Fibroblast of skin of right quadriceps (primary cell): ENCODE measurements at places on chromosomes 12 and 14.

- DNase-seq: no peak
Observed at GRCh38 chr14:34147461-34147860, 196.6 kb upstream of the EGLN3 start.

- no peak for DNase-seq
Observed at GRCh38 chr12:120658286-120659150, 18.1 kb downstream of the CABP1 start.

GRCh38 chr12:53078425-53079225 is 565 bp downstream of the SPRYD3 start:
- DNase-seq: peak; percentile 32

- no peak for DNase-seq
Observed at GRCh38 chr12:129049917-129050316, 196.6 kb downstream of the GLT1D1 start.

DNA sequence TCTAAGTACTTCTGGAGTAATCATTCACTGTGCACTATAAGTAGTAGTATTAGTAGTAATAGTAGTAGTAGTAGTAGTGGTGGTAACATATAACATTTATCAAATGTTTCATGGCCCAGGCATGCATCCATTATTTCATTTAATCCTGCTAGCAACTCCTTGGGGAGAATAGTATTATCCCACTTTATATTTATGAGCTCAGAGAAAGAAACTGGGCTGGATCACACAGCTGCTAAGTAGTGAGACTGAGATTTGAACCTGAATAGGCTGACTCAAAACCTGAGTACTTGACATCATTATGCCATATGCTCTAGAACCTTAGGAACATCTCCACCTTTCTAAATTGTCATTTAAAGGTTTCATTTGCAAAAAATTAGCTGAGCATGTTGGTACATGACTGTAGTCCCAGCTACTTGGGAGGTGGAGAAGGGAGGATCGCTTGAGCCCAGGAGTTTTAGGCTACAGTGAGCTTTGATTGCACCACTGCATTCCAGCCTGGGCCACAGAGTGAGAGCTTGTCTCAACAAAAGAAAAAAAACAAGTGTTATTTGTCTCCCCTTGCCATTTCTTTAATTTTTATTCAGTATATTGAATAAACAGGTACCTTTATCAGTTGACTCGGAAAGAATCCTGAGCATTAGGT is 11.4 kb upstream of the NID2 start:
- DNase-seq: peak; percentile 69

GRCh38 chr14:99407416-99407815 is 73.2 kb downstream of the SETD3 start:
- DNase-seq: no peak

DNA sequence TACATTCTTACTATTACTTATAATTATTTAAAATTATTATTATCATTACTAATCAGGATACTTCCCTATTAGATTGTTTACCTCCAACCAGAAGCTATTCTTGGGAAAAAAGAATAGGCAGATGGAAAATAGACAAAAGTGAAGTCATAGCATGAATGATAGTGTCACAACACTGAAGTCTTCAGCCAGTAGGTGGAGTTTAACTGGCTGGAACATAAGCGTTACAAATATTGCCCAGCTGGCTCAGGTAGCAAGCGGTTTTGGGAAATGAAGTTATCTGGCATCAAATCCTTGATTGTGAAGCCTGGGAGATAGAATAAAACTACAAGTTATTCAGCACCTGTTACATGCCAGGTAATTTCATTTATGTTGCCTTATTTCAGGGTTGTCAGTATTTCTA is 762.9 kb downstream of the C12orf50 start:
- no peak for DNase-seq

DNA sequence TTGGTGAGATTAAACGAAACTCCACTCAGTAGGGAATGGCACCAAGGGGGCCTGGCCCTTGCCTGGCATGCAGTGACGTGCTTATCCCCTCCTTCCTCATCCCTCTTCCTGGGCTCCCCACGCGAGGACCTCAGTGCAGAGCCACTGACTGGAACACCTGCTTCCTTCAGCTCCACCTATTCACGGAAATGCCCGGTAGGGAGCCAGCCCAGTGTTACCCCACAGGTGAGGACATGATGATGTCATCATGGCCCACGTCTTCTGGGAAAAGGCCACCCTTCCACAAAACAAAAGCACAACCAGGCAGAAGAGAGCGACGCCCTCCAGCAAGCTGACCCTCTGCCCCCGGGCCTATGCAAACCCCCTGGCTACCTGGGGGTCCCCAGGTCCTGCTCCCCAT is 42.1 kb downstream of the CCDC85C start:
- no peak for DNase-seq

DNA sequence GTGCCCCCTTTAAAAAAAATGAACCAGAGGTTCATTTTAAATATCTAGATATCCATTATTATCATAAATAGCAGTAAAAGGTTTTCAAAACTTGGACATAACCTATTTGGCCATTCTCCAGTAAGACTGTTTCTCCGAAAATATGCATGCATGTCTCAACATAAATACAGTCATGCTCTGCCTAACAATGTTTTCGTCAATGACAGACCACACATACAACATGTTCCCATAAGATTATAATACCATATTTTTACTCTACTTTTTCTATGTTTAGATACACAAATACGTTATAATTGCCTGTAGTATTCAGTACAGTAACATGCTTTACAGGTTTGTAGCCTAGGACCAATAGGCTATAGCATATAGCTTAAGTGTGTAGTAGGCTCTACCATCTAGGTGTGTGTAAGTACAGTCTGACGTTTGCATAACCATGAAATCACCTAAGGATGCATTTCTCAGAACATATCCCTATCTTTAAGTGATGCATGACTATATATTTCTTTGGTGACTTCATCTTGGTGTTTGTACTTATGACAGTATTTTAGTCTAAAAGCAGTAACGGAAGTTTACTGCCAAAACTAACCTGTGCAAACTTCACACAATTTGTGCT is 3.2 kb downstream of the TMEM19 start:
- DNase-seq: no peak

DNA sequence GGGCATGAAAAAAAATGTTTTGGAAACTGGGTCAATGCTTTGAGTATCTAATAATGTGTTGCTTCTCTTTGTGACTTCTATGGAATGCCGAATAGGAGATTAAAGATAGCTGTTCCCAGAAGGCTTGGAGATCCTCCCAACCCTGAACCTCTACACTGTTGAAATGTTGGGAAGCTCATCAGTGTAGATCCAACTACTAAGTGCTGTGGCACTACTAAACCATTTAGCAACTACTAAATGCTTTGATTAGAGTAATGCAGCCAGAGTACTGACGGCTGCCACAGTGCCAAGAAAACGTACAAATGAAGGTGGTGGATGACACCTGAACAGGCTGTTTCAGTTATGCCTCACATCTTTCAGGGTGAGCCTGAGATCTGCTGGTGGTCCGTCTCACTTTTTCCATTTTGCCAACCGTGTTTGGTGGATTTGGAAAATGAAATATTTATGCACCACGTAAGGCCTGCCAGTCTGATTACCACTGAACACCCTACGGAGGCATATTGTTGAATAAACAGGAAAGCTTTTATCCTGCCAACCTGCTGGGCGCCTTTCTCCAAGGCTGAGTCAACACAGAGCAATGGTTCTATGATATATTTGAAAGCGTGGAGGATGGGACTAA is 938.0 kb upstream of the FLRT2 start:
- DNase-seq: no peak

GRCh38 chr12:52036587-52037171 is 14.6 kb upstream of the NR4A1 start:
- peak; percentile 84 for DNase-seq

DNA sequence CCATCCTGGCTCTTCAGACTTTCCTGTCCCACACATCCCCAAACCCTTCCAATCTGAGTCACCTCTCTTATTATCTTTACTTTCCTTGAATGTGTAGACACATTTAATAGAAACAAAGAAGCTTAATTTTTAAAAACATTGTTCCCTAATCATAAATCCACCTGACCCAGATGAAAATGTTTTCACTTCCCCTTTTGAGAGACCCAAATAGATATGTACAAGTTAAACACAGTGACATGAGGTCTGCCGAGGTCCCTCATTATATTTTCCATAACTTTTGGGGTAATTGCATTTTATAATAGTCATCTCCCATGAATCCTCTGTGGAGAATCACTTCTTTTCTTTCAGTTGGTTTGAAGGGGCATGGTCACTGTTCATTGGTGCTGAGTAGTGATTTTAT is 191.1 kb downstream of the GRIN2B start:
- DNase-seq: no peak

DNA sequence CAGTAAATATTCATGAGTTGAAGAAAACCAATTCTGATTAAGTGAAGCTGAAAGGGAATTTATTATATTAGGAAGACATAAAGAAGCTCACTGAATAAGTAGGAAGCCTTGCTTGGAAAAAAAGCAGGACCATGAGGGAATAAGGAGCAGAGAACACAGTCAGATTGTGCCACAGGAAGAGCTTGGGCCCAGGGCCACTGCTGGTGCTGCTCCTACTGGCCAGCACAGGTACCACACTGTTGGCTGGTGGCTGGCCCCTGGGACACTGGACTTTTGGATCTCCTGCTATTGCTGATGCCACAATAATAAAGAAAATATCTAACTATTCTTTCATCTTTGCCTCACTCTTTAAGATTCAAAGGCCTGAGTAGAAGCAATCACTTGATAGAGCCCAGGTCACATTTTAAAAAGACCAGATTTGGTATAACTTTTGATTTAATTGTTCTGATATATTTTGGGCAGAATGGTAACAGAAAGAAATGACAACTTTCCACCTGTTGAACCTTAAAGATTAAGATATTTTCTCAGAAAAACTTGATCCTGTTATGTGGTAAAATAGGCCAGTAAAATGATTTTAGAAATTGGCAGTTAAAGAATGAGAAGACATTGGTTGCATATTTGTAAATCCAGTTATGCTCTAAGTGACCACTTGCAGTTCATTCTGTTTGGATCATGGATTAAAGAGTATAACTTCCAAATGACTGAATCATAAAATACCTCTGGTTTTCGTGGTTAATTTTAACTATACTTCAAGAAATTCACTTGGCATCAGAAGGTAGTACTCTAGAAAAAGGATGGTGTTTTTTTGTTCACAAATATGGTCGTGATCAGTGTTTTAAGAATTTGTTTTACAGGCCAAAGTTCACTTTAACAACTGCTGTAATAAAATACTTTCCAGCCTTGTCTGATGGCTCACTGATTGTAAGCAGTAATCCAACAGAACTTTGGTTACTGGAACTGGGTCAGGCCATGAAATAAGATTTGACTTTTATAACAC is 68.3 kb downstream of the DERA start:
- DNase-seq: peak; percentile 95

GRCh38 chr12:61546296-61546695 is 713.9 kb upstream of the USP15 start:
- DNase-seq: no peak

DNA sequence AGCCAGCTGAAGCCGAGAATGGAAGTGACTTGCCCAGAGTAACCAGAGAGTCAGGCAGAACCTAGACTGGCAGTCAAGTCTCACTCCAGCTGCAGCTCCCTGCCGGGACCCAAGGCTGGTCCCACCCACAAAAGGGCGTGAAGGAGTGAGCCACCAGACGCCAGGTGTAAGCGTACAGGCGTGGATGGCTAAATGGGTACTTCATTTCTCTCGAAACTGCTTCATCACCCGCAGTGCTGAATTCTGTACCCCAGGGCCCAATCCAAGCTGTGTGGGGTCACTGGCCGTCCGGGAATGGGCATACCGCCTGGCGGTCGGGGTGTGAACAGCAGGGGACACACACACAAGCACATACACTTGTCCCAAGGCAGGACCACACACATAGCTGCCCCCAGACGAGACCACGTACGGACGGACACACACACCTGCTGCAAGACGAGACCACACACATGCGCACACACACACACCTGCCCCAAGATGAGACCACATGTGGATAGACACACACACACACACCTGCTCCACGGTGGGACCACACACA is 34.8 kb downstream of the DEGS2 start:
- no peak for DNase-seq

GRCh38 chr14:55701638-55702037 is 121.6 kb downstream of the KTN1 start:
- DNase-seq: peak; percentile 64

- no peak for DNase-seq
Observed at GRCh38 chr12:68290126-68290525, 36.7 kb upstream of the IL22 start.

DNA sequence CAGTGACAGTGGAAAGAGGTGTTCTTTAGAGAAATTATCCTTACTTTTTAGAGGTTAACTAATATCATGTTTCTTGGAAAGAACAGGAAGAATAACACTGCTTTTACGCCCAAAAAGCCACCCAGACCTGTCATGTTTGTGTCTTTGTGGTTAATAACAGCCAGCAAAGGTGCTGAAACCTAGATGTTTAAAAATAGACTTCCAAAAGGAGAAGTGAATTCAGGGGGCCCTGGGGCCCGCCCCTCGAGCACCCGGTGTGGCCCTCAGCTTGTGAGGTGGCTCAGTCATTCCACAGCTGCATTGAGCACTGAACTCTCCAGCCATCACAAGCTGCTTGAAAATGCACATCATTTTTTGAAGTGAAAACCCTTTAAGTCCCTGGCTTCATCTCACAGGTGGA is 20.8 kb upstream of the AMN start:
- DNase-seq: no peak

DNA sequence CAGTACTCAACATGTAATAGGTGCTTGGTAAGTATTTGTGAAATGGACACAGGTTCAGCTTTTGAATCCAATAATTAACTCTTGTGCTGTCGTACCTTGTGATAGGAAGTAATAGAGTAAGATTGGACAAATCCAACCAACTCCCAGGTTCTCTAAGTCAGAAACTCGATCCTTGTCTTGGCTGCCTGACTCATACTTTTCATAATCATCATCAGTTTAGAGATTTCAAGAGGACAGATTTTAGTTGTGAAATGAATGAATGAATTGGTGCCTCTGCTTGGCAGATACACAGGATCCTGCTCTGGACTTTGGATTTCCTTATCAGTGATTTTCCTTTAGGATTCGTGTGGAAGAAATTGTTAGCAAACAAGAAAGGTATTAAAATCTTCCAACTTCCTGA is 1145.2 kb downstream of the AACS start:
- DNase-seq: no peak

- no peak for DNase-seq
Observed at GRCh38 chr12:9701380-9702154, 31.3 kb downstream of the CLECL1 start.

GRCh38 chr12:32305163-32305562 is 94.2 kb upstream of the FGD4 start:
- peak; percentile 30 for DNase-seq

DNA sequence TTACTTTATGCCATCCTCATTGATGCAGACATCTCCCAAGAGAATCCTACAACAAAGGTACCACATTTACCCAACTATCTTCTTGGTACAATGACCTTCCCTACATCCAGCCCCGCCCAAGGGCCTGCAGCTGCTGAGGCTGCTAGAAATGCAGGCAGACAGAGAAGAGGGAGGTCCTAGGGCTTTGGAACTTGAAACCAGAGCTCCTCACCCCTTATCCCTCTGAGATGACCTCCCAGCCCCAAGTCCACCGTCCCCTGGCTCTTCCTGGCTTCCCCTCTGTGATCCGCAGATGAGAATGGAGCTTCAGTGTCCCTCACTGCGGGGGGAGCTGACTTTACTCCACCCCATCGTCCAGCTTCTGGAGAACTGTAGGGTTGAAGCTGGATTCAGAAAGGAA is 1.6 kb upstream of the TNFRSF1A start:
- no peak for DNase-seq
